Stimulated activated CD8-positive, alpha-beta memory T cell treated with anti-CD3 and anti-CD28 coated beads, Interleukin-7, amount 100 ng/mL, for 1 hour (primary cell): ENCODE measurements at places on chromosomes 2 and 18.

- DNase-seq, result no peak
These were observed 227.6 kb upstream of the ETAA1 start for GRCh38 chr2:67169417-67170140.

DNA sequence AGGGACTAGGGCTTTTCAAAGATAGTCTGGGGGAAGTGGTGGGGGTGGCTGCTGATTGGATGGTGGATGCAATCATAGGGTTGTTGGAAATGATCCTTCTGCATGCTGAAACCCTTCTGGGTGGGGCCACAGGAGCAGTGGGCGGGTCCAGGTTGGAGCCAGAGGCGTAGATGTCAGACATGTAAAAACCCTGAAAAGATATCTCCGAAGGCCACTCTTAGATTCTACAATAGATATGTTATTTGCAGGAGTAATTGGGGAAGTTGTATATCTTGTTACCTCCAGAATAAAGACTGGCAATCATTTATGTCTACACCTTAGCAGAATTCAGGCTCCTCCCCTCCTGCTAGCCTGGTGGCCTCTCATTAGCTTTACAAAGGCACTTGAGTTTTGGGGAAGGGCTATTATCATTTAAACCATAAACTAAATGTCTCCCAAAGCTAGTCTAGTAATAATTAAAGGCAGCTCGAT lies 8.2 kb upstream of the FAM98A start:
- no peak for DNase-seq

- DNase-seq, result no peak
These were observed 328.7 kb downstream of the ZNF804A start for GRCh38 chr2:184927040-184927439.

GRCh38 chr2:154709215-154709614 lies 10.7 kb downstream of the KCNJ3 start:
- no peak for DNase-seq

- no peak for DNase-seq
These were observed 29.2 kb upstream of the KDM3A start for GRCh38 chr2:86412007-86412406.

GRCh38 chr2:35503738-35504199 lies 851.8 kb upstream of the CRIM1 start:
- DNase-seq, result no peak

DNA sequence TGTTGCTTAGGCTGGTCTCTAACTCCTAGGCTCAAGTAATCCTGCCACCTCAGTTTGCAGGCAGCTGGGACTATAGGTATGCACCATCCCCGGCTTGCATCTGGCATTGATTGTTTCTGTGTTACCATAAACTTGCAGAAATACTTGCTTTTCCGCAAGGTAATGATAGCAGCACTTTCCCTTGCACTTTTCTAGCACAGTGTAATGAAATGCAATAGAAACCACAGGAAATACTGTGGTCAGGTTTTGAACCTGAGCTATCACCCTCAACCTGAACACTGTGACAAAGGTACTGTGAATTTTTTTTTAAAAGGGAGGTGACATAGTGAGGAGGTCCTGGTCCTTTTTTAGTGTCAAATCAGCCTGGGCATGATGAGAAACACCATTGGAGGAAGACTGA lies 38.3 kb downstream of the DHRS9 start:
- no peak for DNase-seq

DNA sequence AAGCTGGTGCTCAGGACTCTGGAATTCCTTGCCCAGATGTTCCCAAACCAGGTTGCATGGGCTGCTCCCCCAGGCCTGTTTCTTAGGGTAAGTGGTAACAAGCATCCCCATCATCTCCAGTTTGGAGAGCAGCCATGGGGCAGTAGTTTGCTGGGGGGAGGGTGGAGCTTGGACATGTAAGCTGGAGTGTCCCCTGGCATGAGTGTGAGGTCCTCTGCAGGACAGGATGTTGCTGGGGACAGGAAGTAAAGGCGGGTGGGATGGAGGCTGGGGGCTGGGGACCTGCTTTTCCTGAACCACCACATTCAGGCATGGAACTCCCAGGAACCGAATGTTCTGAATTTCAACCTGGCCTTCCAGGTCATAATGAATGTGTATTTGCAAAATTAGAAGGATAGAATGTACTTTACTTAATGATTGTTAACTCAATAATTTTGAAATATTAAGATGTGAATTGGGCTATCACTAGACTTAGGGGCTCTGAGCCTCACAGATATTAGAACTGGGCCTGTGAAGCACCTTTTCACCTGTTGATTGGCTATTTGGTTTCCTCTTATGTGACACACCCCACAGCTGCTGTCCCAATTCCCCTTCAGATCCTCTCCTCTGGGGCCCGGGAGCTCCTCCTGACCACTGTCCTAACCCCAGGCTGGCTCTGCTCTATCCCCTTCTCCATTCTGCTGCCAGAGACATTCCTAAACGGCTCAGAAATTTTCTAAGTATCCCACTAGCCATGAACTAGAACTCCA lies 66.4 kb upstream of the EPAS1 start:
- DNase-seq, result no peak

DNA sequence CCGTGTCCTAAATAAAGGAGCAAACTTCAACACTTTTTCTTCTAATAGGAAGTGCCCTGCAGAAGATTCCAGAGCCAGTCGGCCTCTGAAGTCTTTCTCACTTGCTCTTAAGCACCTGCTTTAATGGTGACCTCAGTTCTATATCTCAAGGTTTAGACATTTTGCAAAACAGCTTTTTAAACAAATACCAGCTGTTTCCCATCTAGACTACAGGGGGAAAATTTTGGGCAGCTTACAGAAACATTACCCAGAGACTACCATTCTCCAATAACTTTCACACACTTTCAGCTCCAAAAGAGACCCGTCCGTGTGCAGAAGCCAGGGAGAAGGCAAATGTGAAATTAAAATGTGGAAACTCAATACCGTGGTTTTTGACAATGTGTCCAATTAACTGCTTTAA lies 285.3 kb upstream of the CCDC68 start:
- DNase-seq, result no peak

DNA sequence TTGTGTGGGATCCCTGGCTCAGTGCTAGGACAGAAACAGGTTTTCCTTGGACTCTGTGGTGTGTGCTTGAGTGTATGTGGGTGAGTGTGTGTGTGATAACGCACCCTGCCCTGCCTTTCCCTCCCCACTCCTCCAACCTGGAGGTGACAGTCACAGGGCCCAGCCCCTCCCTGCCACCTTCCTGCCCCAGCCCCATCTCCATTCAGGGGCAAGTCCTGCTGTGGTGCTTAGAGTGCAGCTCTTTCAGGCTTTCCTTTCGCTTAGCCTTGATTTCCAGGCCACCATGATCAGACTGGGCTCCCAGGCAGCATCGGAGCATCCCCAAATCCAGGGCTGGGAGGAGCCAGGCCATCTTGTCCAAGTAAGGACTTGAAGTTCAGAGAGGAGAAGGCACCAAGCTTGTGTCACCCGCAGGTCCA lies 185.2 kb downstream of the ZFP36L2 start:
- no peak for DNase-seq

- DNase-seq, result no peak
These were observed 64.5 kb downstream of the LYPD1 start for GRCh38 chr2:132605236-132606180.

GRCh38 chr2:197163712-197164140 lies 146.9 kb downstream of the ANKRD44 start:
- DNase-seq, result no peak

DNA sequence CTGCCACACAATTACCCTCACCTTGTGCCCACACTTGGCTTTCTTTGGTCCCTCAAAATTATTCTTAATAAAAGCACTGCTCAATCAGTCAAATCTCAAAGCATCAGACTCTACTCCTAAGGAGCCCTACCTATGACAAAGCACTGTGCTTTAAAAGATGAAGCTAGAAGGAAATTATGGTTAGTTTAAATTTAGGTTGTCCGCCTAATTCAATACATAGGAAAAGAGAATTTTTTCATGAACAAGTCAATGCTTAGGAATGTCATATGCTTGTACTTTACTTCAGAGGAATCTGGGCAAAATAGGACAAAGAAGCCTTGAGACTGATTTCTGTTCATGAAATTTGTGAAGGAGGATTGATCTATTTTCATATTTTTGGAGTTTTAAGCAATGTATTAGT lies 726.4 kb upstream of the CDH2 start:
- no peak for DNase-seq

DNA sequence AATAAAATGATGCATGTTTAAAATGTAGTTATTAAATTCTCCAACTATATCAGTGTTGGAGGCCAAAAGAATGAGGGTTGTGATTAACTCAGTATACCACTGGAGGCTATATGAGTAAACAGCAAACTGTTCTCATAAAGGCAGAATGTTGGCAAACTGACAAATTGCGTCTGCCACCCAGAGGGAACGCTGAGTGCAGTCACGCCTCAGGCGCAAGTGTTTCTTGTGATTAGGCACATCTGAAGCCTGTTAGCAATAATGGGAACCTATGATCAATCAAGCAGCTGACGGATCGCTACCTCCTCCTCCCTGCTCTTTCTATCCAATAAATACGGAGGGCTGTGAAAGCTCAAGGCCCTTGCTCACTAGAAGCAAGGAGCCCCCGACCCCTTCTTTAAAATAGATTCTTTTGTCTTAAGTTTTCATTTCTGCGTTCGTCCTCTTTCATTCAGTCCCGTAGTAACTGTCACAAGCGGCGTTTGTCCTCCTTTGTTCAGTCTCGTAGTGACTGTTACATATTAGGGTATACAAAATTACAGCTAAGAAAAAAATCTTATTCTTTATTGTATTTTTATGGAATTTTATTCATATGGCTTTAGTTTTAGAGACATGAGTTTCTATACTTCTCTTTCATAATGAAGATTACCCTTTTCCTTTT lies 16.3 kb upstream of the RMND5A start:
- DNase-seq, result no peak

DNA sequence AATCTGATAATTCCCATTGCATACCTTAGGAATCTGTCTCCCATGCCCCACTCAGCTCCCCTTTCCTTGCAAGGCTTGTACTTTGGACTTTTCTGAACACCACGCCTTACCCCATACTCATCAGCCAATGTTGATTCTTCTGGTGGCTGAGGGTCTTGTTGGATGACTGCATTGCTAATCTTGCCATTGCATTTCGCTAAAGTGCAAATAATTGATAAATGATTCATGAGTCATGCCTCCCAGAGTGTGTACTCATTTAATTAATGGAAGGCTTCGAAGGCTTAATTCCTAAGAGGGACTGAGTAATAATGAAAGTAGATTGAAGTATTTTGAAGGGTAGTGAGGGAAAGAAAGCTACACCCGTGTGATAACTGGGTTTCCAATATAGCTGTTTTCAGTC lies 28.0 kb upstream of the PPP1R1C start:
- no peak for DNase-seq

DNA sequence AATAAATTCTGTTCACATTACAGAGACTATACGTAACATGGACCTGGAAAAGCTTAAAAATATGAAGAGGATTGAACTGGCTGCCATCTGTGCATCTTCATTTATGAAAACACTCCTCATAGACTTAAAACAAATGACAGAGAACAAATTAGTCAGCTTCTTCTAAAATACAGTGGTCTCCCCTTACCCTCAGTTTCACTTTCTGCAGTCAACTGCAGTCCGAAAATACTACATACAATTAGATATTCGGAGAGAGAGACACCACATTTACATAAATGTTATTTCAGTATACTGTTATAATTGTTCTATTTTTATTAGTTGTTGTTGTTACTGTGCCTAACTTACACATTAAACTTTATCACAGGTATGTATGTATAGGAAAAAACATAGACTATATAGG lies 6.5 kb downstream of the RNF103 start:
- DNase-seq, result no peak

DNA sequence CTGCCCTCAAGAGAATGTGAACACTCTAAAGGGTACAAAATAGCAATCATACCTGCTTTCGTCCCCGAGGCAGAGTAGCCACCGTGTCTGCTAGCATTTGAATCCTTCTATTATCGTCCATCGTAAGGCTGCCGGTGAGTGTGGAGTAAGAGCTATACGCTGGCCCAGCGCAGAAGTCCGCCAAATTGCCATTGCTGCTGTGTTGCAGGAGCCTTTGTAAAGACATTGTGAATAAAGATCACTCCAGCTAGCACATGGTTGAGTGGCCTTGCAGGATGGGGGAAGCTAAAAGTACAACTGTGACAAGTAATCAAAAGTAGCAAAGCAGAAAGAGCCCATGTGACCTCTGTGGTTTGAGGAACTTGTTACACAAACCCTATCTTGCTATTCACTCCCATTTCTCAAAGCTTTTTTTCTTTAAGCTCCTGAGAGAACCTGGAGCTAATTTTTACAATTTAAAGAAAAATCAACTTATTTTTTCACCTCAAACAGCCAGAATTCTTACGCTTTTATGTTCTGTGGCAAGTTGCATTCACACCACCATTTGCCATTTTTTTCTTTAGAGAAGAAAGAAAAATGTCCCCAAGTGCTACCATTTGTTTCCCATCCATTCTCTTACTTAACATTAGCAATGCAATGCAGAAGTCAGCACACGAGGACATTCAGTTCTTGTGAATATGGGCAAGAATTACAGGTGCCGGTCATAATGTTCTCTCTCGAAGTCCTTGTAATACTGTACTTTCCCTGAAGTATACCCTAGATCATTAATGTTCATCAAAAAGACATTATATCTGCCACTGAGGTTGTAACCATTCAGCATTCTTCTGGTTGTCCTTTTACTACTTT lies at the start of gene CYTIP:
Gene CYTIP, minus strand, starts transcription at position 295 of the 846 bp plus-strand sequence. Its CDS starts 69 bp downstream, at position 226.
- no peak for DNase-seq

DNA sequence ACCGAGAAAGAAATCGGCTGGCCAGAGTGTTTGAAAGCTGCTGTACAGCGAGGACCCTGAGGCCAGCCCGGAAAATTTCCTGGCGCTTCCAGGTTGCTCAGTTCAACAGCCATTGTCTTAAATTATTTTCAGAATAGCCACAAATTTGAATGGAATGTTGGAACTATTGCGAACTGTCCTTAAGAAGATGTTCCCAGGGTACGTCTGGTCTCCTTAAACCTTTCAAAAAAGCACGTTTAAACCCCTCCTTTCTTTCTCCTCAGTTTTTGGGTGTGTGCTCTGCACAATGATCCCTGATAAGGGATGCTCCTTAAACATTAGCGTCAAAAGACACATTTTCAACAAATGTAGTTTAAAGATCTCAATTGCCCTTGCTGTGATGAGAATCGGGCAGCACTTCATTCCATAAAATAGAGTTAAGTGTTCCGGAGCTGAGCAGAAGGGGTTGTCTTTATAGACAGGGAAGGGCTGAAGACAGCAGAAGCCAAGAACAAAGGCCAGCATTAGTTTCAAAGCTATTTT lies 14.5 kb upstream of the LPIN2 start:
- DNase-seq, result no peak

GRCh38 chr2:85131116-85131515 lies 2.1 kb upstream of the TCF7L1 start:
- no peak for DNase-seq
